ENCODE measurements at places on chromosomes 16 and 17.

DNA sequence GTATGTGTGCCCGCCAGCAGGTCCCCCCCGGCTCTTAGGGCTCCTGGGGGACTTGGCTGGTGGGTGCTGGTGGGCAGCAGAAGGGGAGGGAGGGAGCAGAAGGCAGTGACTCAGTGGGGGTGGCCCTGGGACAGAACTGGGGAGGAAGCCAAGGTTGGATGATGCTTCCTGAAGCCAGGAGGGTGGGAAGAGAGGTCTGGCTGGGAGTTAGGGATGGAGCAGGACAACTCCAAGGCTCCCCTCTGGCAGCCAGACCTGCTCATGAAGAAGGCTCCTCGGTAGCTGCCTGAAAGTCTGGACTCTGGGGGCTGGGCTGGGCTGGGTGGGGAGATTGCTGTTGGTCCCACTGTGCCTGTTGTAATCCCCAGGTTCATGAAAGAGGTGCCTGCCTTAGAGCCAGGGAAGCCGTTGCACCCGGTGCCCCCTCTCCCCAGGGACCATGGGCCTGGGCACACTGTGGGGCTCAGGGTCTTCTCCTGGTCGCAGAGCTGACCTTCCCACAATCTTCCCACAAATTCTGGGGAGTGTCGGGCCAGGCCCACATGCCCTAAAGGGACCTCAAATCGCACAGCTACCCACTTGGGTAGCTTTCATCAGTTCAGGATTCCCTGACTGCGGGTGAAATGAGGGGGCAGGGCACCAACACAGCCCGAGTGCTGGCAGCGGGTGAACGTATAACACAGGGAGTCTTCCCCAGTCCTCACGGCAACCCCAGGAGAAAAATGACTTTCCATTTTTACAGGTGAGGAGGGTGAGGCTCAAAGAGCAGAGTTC, 1.1 kb upstream of the PLEKHG4 start:
- no peak for DNase-seq

DNA sequence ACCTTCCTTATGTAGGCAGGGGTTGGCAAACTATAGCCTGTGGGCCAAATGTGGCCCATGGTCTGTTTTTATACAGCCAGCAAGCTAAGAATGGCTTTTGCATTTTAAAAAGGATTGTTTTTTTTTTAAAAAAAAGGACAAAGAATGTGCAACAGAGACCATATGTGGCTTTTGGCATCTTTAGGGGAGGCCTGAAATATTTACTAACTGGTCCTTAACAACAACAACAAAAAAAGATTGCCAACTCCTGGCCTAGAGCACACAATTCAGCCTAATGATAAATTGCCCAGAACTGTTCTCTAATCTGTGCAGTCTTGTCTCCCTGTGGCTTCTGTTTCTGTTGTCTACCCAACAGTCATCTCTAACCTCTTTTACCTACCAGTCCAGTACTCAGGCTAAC, 67.1 kb downstream of the SSH2 start:
- no peak for DNase-seq

DNA sequence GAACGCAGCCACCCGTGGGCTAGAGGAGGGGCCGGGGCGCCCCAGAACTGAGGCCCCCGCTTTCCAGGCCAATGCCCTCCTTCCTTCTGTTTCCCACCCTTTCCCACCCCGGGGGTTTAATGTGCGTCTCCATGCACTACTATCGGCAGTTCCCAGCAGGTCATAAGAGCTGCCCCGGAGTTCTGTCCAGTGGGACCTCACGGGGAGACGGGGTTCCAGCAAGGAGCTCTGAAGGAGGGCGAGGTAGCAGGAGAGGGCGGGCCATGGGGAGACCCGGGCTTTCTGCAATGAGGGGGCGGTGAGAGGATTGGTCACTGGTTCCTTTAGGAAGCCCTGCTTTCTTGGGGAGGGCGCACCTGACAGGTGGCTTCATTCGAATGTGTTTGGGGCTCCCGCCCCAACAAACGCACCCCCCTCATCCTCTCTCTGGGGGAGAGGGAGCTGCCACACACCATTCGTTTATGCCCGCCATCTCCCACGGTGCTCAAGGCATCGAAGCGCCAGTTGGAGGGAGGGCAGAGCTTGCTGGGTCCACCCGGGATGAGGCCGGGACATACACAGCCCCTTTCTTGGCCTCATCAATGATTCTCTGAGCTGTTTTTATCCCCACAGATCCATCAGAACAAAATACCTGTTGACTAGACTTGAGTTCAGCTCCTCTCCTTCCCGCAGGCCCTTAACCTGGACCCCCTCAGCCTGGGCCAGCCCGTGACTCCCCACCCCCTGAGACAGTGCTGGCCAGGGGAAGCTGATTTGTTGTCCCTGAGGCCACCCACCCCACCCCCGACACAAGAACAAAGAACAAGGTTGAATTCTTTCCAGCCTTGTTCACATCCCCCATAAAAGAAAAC, 44.1 kb downstream of the SLC7A5 start:
- DNase-seq = no peak

- DNase-seq = no peak
Observed at GRCh38 chr16:85483424-85483823, 129.7 kb upstream of the GSE1 start.

Measured in left forelimb (tissue), 1 donor.